ENCODE measurements at places on chromosomes 11 and 22.

GRCh38 chr11:80330264-80330663 lies 889.4 kb upstream of the TENM4 start:
- DNase-seq, result no peak

DNA sequence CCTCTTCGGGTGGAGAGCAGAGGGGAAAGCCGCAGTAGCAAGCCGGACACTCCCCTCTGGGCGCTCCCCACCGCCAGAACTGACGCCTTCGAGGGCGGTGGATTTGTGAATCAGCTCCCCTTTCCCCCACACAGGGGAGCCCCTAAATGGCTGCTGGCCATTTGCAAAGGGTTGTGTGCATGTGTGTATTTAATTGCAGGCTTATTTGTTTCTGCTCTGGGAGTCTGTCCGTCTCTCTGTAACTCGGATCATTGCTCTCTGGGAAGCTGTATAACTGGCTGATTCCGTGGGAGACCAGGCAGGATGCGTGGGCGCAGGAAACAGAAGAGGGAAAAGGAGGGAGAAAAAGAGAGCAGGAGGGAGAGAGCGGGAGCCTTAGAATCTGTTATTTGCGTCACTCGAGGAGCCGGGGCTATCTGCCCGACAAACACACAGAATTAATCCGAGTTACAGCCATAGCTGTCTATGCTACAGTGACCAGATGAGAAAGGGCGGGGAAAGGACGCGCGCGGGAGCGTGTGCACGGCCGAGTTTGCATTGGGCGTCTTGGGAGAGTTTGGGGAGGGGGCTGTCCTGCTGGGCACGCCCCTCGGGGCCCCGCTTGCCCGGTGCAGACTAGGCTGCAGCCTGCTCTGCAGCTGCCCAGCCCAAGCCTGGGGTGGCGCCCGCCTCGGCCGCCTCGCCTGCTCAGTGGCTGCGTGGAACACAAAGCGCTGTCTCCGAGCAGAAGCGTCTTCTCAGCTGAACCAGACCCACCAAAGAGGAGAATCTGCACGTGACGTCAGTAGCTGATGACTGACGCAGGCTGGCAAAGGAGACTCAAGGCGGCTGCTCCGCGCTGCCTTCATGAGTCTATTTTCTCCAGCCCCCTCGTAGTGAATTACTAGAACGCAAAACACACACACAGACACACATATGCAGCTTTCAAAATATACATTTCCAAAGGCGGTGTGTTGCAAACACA lies 105.3 kb upstream of the HSD17B12 start:
- no peak for DNase-seq

DNA sequence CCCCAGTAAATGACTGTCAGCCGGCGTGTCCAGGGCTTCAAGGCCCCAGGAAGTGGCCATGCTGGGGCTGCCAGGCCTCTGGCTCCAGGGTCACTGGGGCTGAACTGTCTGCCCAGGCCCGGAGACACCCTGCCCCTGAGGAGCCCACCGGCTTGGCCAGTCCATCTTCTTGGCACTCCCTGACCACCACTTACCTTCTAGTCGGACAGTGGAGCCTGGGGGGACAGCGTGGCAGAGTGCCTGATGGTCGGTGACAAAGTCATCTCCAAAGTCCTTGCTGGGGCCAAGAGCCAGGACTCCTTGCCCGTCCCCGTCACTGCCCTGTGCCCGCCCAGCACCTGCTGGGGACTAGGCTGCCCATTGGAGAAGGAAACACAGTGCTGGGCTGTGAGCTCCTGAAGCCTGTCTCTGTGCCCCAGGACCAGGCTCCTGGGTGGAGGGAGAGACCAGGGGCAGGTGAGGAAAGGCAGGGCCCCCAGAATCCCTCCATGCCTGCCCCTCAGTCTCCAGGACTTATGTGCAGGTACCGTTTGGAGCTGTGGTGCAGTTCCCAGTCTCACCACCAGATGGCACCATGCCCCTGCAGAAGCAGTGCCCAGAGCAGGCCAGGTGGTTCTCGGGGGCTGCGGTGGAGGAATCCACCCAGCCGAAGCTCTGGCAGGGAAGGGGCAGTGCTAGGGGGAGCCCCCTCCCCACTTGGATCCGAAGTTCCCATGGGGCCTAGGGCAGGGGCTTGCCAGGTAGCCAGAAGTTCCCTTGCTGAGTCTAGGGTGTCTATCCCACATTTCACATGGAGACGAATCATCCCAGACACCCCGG lies 6.0 kb upstream of the CCDC188 start:
- DNase-seq, result peak; percentile 30

- no peak for DNase-seq
These were observed 79.2 kb downstream of the TRMU start for GRCh38 chr22:46414704-46415103.

GRCh38 chr11:42205518-42205917 lies 746.1 kb upstream of the LRRC4C start:
- no peak for DNase-seq

DNA sequence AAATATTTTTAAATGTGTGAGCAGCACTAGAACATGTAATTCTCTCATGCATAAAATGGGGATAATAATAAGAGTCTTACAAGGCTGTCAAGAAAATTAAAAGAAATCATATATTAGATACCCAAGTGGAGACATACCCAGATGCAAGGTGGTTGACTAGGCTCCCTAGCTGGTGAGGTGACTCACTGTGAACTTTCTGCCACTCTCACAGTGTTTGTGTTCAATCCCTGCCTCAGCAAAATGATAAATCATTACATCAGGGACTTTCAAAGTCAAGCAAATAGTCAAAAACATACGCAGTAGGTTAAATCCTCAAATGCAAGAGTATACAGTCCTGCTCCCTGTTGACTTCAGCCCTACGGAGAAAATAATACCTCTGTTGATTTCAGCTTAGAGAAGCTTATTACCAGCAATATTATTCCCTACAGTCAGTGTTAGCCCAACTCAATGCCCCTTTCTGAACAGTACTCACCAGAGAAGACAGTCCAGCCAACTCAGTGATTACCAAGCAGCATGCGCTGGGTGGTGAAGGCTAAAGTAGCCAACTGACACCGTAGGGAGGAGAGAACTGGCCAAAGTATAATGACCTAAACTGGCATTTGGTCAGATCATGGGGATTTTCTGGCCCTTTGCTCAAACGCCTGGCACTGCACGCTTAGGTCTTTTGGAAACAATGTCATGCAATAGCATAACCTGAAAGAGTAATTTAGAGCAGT lies 73.1 kb upstream of the BARX2 start:
- DNase-seq, result no peak

DNA sequence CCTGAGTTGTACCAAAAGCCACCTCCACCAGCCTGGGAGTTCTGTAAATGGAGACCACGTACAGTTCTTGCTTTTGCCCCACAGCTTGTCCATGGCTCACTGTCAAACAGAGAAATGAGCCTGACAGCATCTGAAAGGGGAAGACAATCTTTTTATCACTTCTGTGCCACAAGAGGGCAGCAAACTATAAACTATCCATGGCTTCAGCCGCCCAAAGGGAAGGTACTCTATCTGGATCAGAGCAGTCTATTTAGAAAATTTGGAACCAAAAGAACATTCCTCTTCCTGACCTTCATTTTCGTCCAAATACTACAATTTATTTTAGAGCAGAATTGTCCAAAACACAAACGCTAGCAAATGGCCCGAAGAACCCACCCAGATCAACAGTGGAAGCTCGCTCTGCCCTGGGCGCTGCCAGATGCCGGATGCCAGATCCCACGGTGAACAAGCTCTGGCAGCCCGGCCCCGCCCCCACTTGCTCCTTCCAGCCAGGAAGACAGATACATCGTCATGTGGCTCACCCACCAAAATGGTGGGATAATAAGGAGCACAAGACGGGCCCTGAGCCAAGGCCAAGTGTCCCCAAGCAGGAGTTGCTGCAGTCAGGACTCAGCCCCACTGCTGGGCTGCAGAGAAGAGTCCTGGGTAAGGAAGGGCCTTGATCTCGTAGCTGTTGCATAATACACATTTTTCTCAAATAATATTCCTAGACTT lies 23.9 kb upstream of the SCGB1A1 start:
- no peak for DNase-seq

- DNase-seq, result no peak
These were observed 34.1 kb upstream of the APOL5 start for GRCh38 chr22:35683560-35683959.

DNA sequence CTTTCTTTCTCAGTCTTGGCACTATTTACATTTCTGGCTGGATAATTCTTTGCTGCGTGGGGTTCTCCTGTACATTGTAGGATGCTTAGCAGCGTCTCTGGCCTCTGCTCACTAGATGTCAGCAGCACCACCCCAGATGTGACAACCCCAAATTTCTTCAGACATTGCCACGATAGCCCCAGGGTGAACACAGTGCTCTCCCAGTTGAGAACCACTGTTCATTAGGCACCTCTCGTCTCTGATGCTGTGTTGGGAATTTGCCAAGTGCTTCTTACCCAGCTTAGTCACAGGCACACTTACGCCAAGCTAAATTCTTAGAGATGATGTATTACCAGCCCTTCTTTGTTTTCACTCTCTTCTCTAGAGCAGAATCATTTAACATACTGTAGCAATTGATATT lies 9.4 kb downstream of the TRIM6 start:
- DNase-seq, result no peak

- DNase-seq, result no peak
These were observed 837 bp upstream of the BID start for GRCh38 chr22:17774926-17775685.

GRCh38 chr11:72069787-72070251 lies 10.5 kb downstream of the NUMA1 start:
- DNase-seq, result no peak

- DNase-seq, result no peak
These were observed 57.4 kb downstream of the LRP5 start for GRCh38 chr11:68369756-68370155.

GRCh38 chr11:64415286-64415685 lies 56.3 kb downstream of the RPS6KA4 start:
- DNase-seq, result no peak

DNA sequence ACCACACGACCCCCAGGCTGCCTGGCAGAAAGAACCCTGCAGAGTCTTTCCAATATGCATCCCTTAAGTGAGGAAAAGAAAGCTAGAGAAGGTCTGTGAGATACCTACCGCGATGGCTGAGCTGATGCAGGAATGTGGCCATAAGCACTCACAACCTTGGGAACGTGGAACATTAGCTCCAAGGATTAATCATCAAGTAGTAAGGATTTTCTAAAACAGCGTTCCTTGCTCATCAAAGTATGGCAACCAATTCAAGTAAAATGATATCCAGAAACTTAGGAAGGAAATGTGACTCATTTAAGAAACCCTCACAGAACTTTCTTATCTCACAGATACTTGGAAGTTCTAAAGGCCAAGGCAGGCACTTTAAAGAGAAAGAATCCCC lies 12.8 kb downstream of the PACSIN2 start:
- no peak for DNase-seq

DNA sequence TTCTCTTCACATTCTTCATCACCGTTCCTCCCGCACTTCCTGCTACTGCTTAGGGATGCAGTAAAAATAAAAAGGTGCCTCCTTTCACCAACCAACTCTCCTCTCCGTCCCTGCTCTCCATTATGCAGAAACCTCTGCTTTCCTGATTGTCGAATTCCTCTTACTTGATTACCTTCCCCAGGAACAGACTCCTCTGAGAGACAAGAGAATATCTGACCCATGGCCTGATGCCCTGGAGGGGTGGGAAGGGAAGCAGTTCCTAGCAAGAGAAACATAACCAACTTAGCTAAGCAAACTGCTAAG lies 80.9 kb downstream of the TRIM29 start:
- DNase-seq, result no peak

DNA sequence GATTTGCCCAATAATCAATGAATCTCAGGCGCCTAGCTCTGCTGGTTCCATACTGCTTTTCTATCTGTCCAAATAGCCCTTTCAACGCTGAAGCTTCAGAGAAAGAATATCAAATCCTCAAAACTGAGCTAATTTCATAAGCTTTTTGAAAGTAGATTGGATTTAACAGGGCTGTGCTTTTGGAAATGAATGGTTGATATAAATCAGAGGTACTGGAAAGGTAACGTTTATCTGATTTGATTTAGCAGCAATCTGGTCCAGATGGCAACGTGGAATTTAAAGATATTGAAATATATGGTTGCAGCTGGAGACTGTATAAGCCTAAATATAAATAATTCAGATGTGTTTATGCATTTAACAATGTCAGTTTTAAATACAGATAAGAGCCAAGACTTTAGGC lies 229.5 kb upstream of the MPPED2 start:
- no peak for DNase-seq

Data from esophagus squamous epithelium (tissue), 5 donors.